ENCODE measurements at places on chromosomes 11 and 22. TPM values are rescaled to one million over a fixed set of nuclear protein-coding genes. Genes with fewer than 3 reads are reported as not detected.

The SNX32 gene
- total RNA-seq, result 7.6 TPM

The PDGFD gene
- total RNA-seq, result 14.1 TPM

The RGL4 gene
- not detected for total RNA-seq

The TSSK2 gene
- not detected for total RNA-seq

The SERPING1 gene
- total RNA-seq, result 9.5 TPM

The WNT11 gene
- total RNA-seq, result 0.69 TPM
